ENCODE measurements at places on chromosomes 3 and 15.

- no peak for DNase-seq
Measured at GRCh38 chr3:152056481-152056880, 183.0 kb downstream of the SUCNR1 start.

GRCh38 chr3:32076566-32076965 lies 29.9 kb upstream of the GPD1L start:
- DNase-seq = no peak

- no peak for DNase-seq
Measured at GRCh38 chr3:61733876-61734275, 172.5 kb downstream of the PTPRG start.

DNA sequence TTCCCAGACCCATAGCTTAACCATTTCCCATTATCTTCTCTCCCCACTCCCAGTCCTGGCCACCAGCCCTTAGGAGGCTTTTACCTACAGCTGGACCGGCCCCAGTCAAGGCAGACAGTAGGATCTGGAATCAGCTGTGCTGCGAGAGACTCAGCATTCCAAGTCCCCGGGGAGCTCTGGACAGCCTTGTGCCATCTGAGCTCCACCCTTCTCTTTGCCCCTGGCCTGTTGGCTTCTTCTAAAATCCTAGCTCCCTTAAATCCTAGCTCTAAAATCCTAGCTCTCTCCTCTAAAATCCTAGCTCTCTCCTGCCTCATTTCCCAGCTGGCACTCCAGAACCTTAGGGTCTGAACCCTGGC lies 21.3 kb downstream of the MEGF11 start:
- DNase-seq = no peak

- no peak for DNase-seq
Measured at GRCh38 chr3:49028298-49028672, 913 bp downstream of the IMPDH2 start.
